Activated gamma-delta T cell (primary cell): ENCODE measurements at places on chromosomes 5 and 9.

GRCh38 chr9:18596920-18597319 lies 123.0 kb downstream of the ADAMTSL1 start:
- DNase-seq = no peak

DNA sequence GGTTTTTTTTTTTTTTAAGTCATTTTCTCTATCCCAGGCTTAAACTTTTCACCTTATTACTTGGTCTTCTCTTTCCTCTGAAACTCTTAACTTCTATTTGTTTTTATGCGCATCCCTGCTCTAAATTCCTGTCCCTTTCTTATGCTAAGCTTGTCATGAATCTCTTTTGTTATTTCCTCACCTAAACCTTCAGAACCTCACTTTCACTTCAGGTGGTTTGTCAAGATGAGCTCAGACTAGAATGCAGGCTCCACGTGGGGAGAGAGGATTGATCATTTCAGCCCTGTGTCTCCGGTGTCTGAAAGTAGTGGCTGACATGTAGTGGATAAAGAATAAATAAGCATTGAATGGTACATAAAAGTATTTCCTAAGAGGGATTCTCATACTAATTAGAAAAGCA lies 63.6 kb downstream of the ANXA1 start:
- no peak for DNase-seq

DNA sequence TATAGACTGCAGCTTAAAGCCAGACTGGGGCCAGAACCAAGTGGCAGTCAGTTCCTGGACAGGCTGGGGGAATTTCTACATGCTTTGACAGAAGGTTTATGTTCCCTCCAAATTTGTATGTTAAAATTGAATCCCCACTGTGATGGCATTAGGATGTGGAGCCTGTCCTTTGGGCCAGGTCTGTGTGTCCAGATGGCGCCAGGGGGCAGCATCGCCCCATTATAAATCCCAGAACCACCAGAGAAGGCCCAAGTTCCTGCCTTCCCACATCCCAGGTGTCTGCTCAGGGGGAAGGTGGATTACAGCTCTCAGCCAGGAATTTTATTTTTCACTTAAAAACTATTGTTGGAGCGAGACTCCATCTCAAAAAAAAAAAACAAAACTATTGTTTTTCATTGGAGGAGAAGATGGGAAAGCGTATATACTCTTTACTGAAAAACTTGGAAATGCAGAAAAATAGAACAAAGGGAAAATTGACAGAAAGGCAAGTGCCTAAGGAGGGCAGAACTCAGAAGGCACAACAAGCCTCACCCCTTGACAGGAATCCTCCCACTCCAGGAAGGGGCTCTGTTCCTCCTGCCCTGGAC lies 5.0 kb downstream of the IL3 start:
- DNase-seq = no peak

DNA sequence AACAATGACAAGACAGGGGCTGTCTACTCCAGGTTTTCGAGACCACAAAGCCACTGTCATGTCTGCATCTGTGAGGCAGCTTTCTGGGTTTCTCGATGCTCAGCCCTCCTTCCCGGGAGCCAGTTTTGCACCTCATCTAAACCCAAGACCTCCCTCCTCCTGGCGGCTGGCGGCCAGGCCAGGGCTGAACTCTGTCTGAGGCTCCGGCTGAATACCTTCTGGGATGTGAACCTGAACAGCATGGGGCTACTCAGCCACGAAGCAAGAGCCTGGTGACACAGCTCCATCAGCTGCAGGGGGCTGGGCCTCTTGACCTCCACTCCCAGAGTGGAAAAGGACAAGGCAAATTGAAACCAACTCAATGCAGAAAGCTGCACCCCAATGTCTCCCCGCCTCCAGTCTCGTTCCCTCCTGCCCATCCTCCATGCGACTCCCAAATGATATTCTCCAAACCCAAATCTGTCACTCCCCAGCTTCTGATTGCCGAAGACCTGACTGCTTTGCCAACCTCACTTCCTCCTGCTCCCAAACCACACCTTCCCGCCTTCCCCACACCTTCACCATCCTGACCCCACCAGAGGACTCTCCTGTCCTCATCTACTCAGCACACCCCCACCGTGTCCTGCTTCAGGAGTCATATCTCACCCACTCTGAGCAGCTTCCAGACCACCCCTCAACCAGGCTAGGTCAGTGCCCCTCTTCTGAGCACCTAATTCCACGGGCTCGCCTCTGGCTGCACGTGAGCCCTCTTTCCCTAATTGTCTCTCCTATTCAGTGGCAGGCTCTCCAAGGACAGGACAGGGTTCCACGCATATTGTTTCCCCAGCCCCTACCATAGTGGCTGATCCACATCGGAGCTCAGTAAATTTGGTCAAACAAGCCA lies 4.5 kb downstream of the ANKS6 start:
- no peak for DNase-seq

DNA sequence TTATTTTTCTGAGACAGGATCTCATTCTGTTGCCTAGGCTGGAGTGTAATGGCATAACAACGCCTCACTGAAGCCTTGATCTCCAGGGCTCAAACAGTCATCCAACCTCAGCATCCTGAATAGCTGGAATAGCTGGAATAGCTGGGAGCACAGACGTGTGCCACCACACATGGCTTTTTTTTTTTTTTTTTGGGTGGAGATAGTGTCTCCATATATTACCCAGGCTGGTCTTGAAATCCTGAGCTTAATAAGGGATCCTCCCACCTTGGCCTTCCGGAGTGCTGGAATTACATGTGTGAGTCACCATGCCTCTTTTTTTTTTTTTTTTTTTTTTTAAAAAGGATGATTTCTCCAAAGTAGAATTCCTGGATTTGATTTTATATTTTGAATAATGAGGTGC lies 60.7 kb downstream of the NSD1 start:
- no peak for DNase-seq

DNA sequence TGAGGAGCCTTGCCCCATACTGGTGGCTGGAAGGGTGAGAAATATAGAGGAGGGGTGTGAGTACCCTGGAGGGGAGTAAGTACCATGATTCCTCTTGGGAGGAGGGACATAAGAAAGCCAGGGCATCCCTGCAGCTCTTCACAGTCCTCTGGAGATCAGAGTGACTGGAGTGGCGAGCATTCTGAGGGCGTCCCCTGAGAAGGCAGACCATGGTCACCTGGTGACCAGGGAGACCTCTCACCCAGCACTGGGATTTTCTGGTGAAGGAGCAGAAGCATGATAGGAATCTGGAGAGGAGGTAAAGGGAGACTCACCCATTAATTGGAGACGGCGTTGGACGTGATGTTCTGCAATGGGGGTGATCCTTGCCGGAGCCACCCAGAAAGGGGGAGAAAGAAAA lies 27.7 kb upstream of the GPX3 start:
- DNase-seq = no peak

- no peak for DNase-seq
These were observed 200.2 kb downstream of the SEMA6A start for GRCh38 chr5:116374434-116374852.

DNA sequence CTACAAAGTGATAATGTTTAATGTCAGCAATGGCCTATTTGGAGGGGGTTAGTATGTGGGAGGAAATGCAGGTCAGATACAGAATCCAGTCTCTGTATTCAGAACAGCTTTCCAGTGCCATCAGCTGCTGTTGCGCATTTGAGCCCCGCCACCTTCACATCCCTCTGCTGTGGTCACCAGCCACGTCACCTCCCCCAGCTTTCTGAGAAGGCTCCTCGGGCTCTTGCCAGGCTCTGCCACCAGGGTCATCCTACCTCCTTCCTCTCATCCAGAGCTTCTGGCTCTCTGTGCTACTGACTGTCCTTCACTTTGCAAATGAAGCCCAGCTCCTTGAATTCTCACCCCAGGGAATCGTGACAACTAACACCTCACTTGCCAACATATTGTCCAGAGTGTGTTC lies 138.8 kb downstream of the PIK3R1 start:
- no peak for DNase-seq

GRCh38 chr5:50733741-50734140 lies 67.3 kb downstream of the PARP8 start:
- no peak for DNase-seq

DNA sequence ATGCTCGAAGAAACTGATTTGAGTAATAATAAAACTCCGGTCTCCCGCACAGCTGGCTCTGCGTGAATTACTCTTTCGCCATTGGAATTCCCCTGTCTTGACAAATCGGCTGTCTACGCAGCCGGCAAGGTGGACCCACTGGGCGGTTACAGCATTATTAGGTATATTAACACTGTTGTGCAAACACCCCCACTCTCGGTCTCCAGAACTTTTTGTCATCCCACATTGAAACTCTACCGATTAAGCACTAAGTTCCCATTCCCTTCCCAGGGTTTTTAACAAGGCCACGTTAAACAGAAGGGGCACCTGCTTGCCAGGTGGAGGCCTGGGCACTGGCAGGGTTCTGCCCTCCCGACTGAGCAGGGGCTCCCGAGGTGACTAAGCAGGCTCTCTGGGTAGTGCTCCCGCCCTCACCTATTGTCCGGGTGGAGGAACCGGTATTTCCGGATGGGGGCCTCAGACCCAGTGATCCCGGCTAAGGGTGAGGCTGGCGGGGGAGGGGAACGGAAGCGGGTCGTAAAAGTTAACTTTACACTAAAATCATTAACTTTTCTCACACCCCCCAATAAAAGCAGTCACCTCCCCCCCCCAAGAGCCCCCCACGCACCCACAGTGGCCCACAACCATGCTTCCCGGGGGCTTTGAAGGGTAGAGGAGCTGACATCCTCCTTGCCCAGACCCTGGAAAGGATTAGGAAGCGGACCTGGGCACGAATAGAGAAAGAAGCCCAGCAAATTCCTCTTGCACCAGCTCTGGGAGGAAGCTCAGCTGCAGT lies 53.5 kb upstream of the TJP2 start:
- DNase-seq = no peak

GRCh38 chr9:107274953-107275422 lies 8.1 kb upstream of the RAD23B start:
- DNase-seq = no peak

DNA sequence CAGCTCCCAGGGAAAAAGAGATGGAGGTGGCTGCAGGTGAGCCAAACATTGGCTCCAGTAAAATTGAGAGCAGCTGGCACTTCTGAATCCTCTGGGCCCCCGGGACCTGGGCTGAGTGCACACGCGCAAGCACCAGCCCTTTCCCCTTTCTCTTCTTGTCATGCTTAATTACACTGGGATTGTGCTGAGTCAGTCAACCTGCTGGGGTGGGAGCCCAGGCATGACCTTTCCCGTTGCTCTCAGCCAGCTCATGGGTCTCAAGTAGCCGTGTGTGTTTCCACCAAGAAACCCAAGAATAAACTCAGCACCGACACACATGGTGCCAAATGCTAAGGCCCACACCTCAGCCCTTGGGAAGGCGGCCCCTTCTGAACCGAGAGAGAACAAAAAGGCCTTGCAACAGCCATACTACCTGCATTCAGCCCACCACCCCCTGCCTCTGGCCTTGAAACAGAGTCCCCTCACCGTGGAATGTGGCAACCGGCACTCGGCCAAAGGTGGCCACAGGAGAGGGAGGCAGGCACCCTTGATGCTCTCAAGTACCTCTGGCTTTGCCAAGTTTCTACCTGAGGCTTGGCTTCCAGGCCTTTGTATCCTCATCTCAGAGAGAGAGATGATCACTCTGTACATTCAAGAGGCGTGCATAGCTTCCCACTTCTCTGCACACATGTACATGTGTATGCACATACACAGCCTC lies 28.1 kb downstream of the SLIT3 start:
- no peak for DNase-seq

DNA sequence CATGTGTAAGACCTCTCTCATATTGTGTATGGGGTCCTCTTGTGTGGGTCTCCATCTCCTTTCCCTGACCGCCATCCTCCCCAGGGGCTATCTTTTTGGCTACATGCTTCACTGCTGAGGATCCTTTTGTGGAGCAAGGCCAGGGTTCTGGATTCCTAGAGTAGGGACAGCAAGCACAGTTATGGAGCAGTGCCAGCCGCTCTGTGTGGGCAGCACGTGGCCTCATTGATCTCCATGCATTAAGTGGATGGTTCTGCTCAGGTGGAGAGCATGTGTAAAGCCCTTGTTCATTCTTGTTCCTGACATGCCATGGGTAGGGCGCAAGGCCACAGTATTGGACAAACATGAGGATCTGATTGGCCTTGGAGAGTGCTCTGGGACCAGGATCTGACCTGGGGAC lies 8.9 kb downstream of the PHF2 start:
- DNase-seq = no peak

DNA sequence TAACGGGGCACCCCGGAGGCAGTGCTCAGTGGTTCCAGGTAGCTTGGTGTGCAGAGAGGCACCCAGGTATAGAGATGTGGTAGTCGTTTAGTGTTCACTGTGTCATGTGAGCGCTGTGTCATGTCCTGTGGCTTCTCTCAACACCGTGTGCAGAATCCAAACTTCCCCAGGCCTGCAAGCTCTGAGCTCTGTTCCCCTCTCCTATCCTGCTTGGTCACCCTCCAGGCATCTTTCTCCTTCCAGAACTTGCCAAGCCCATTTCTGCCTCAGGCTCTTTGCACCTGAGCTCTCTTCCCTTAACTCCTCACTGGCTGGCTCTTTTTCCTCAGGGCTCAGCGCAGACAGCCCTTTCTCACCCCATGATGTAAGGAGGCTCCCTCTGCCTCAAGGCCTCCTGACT lies 64.8 kb downstream of the CARTPT start:
- no peak for DNase-seq

DNA sequence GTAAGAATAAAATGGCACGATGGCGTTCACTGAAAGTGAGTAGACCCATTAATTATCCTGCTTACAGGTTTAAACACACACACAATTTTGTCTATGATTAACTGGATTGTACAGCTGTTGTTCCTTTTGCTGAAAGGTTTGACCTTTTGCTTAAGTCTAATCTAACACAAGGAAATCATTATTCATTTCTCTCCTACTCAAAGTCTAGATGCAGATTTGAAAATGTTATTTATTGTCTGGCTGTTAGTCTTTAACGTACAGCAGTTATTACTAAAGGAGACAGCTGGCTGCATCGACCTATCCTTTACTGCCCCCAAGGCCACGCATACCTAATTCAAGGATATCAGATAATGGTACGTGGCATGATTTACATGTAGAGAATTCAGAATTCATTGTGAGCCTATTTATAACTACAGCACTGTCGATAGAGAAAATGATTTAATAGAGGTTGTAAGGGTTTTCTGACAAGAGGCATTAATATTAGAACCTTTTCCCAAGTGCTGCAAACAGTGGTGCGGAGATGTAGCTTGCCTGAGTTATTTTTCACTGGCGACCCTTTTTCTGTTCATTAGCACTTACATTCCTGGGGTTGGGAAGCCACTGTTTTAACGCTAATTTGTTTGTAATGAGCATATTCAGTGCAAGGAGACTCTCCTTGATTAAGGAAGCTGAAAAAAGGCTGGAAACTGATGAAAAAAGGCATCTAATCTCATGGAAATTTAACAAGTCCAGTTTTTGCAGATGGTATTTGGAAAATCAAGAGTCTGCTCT lies 368.4 kb upstream of the GRAMD2B start:
- no peak for DNase-seq
